ENCODE measurements at places on chromosomes 1 and 21.

DNA sequence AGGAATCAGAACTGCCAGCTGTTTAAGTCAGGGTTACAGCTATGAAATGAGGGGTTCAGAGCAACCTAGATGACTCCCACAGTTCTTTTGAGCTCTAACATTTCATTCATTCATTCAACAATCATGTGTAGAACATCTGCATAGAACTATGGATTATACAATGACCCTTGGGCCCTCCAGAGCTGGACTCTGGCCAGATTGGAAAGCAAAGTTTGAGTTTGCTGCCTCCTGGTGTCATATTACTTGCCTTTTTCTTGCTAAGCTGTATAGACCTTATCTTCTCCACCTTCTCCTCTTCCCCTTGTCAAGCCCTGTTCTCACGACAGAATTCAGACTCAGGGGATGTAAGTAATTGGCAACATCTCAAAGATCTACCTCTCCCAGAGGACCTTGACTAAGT is 4.0 kb downstream of the CASQ2 start:
- no peak for DNase-seq

DNA sequence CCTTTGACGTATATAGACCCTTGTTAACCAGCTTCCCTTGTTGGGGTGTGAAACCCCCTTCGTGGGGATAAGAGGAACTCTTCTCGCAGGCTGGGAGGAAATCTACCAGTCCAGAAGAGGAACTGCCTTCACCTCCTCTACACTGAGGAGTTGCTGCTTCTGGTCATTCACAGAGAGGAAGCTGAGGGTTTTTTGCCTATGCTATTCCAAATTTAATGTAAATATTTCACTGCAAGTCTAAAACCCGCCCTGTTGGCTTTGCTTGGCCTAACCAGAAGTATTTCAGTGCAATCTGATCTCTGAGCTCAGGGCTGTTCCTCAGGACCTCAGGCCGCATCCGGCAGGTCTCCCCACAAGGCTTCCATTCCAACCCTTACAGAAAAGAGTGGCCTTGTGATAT is 150.1 kb downstream of the HIVEP3 start:
- DNase-seq = no peak

DNA sequence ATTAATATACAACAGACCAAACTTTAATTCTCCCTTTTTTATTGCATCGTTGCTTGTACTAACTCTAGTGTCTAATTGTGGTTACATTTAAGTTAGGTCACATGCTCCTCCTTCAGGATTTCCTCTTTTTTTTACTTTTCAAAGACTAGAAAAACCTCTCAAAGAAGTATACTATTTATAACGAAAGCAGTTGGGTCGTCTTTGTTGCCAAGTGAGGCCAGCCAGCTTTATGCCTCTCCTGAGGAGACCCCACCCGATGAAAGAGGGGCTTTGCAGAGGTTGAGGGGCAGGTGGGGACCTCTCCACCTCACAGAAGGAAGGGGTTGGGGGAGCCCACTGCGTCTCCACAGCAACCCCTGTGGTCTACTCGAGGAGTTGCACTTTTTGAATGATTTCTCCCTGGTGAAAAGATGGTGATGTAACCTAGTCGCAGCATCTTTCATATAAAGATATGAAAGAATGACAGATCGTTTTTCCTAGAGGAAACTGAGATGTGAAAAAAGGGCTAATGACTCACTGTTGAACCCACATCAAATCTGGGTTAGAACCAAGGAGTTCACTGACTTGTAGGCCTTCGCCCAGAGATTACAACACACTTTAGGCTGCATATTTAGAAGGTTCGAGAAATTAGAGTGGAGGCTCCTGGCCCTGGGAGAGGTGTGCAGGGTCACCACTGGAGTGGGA is 6.4 kb downstream of the TGFB2 start:
- DNase-seq = no peak

DNA sequence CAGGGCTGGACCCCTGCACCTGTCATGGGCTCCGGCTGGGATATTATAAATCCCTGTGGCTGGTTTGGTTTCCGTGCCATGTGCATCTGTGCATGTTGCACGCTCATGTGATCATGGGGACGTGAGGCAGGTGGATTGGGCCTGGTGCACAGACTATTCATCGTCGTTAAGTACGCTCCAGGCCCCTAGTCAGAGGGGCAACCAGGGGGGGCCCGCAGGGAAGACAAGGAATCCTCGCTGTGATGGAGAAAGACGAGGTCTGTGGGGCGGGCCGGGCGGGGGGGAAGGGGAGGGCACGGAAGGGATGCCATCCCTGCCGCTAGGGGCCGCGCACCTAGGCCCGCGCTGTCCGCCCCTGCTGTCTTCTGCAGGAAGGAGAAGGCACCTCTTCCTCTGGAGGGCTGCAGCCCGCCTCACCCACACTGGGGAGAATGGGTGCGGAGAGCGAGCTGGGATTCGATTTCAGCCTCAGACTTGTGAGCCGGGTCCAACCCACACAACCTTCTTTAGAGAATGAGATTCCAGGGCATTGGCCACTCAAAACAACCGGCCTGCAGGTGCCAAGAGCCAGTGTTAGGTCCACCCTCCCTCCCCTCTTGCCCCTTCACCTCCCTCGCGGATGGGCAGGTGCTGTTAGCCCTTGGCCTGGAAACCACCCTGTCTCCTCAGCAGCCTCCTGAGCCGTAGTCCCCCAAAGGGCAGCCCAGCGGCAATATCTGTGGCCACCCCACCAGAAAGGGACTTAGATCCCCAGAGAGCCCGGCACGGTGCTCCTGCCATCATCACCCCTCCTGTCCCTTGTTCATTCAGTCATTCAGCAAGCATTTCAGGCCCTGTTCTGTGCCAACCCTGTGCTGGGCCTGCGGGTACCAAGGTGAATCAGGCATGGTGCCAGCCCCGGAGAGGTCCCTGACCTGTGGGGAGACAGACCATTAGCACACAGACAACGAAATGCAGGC is 950 bp upstream of the LRP8 start:
- no peak for DNase-seq

DNA sequence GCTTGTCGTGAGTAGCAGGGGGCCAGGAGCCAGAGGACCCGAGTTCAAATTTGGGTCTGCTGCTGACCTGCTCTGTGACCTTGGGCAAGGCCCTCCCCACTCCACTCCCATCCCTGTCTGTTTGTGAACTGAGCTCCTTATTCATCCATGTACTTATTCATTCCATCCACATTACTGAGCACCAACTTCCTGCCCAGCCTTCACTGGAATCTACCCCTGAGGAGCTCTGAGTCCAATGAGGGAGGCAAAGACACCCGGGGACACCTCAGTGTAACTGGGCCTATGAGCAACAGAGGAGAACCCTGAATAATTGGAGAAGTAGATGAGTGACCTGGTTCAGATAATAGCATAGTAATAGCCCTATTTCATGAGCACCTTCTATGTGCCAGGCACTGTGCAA is 8.9 kb downstream of the BSND start:
- peak; percentile 26 for DNase-seq

- DNase-seq = no peak
Measured at GRCh38 chr1:15508700-15509487, 15.1 kb downstream of the CASP9 start.

DNA sequence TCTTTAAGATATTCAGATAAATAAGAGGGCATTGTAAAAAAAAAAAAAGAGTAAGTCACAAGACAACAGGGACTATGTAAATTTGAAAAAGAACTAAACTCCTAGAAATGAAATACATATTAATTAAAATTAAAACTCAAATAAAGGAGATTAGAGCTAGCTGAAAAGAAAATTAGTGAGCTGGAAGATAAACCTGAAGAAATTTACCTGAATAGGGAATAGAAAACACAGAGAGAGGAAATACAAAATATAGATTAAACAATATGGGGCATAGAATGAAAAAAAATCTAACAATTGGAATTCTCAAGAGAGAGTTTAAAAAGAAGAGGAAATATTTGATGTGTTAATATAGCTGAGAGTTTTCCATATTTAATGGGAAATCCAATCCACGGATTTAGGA is 35.6 kb upstream of the TADA1 start:
- DNase-seq = no peak

DNA sequence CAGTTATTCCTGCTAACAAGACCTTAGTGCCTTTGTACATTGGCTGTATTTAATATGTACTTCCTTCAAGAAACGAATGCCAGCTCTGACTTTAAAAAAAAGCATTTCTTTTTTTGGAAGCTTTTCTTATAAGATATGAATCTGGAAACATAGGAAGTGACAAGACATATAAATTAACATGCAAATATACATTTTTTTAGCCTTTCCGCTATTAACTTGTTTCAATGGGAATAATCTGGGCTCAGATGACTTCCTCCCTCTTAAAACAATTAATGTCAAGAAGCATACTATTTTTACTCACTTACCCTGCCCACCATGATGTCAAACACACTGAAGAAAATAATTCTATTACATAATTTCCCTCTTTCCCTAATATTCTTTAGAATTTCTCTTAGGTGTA is 1.4 kb downstream of the DENND1B start:
- DNase-seq = no peak

- DNase-seq = no peak
Measured at GRCh38 chr21:24995216-24995615, 612.1 kb downstream of the MRPL39 start.

DNA sequence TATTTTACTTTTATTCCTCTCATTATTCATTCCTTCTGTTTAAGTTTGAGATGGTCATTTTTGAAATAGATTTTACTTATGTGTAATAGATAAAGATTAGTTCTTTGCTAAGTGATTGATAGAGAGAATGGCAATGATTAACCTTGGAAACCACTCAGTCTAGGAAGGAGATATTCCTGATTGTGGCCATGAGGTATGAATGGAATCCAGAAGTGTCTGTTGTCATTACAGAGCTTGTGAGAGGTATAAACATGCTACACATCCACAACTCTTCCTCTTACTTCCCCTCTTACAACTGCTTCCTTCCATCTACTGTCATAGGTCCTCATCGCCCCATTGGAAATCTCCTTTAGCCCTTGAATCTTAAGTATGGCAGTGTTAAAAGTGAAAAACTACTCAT is 988.8 kb upstream of the B3GALT2 start:
- DNase-seq = no peak

GRCh38 chr1:203658274-203658673 is 31.6 kb downstream of the ATP2B4 start:
- DNase-seq = no peak

- DNase-seq = no peak
Measured at GRCh38 chr1:156726549-156727226, 1.6 kb upstream of the METTL25B start.

DNA sequence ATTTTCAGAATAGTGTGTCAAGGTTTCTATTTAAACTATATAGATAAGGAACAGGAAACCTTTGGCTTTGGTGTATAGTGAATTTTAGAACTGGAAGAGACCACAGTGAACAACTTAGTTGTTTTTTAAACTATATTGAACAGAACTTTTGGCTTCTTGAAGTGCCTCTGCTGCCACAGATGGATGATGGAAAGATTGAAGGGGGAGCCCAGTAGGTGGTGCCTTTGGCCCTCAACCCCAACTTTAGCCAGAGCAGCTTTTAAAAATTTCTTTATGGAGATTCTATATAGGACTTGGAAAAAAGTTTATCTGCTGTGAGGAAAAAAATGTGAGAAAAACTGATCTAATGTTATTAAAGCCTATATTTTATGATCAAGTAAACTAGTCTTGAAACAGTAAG is 50.2 kb downstream of the SWT1 start:
- DNase-seq = no peak

DNA sequence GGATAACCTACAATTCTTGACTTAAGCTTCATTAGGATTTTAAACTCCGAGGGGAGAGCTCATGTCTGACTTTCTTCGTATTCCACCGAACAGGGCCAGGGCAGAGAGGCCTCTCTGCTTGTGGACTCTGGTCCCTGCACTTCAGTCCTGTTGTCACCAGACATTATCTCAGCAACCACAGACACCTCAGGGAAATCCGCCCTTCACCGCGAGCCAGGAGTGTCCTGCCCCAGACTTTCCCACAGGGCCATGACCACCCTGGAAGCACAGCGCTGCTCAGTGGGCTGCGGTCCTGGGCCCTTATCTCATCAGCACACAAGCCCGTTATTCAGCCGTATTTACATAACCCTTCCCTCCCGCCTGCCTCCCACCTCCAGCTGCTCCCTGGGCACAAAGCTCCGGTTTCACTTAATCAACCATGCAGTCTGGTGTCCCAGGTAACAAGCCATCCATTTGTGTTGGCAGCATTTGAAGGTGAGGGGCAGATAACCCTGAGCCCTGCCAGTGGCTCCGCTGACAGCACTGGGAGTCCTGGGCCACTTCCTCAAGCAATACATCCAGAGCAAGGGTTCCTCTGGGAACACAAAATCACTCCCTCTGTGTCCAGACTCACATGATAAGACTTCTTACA is 122.8 kb upstream of the RAB4A start:
- DNase-seq = no peak

DNA sequence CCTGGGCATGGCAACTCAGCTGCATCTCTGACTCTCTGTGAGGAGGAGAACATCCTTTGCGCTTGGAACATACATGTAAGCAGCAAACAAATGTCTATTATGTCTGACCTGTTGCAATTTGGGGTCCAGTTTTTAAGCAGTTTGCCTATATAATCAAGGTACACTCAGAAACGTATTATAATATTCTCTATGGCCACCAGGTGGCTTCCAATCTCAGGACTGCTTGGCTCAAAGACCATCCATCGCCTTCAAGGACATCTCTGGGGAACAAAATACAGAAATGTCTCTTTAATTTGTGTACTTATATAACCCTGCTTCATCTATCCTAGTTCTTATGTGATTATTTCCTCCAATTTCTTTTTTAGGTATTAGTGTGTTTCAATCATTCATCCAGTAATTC is 227.2 kb downstream of the OLFM3 start:
- no peak for DNase-seq

DNA sequence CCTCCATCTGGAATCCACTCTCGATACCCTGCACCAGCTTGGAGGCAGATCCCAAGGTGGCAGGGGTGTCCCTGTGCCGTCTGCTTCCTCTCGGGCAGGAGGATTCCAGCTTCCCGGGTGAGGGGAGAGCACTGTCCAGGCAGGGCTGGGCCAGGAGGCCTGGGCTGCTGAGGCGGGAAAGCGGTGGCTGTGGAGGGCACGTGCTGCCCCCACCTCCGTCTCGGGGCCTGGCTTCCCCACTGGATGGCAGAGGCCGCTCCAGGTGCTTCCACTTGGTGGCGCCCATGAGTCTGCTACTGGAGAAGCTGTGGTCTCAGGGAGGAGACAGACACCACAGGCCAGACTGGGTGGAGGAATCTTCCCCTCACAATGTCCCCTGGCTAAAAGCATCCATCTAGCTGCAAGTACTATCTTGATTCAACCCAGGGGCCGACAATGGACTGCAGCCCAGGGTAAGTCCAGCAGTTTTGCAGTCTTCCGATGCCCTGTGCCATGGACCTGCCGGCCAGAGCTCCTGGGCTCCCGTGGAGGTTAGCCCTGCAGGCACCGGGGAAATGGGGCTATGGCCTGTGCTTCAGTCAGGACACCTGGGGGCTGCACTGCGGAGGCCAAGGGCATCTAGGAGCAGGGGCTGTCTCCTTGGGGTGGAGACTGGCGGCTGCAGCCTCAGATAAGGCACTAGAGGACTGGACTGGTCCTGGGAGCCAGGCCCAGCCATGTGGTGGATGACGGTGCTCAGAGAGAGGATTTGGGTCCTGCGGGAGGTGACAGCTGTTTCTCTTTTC is 41.3 kb upstream of the EIF4G3 start:
- no peak for DNase-seq
